Sigmoid colon (tissue), 7 donors: ENCODE measurements at places on chromosomes 1 and 21. TPM values are rescaled to one million over a fixed set of nuclear protein-coding genes. Genes with fewer than 3 reads are reported as not detected.
A peak's percentile ranks its signal among the peaks of the same experiment; 100 is the strongest.

DNA sequence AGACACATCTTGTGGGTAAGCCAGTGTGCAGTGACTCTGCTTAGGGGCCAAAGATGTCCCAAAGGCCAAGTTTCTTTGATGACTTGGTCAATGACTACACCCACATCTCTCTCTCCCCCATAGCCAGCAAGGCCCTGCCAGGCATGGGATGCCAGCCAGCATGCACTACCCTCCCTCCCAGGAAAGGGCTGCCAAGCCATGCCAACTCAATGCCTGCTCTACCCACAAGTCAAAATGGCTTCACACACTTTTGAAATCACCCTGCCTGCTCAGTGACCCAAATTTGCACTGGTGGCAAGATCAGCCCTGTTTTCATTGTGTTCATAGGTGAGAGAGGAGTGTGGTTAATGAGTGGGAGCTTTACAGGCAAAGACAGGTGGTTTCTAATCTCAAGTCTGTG is 112.5 kb downstream of the MATN1 start:
- H3K4me1 ChIP-seq, result no peaks in the 10 kb centered on the region
- H3K27me3 ChIP-seq, result no peaks in the 10 kb centered on the region
- H3K27ac ChIP-seq, result no peak overlapping the region
- no peaks in the 10 kb centered on the region for H3K36me3 ChIP-seq

Gene AKR7A3
- total RNA-seq, result 1.8 TPM

Gene SYCP1
- not detected for total RNA-seq

DNA sequence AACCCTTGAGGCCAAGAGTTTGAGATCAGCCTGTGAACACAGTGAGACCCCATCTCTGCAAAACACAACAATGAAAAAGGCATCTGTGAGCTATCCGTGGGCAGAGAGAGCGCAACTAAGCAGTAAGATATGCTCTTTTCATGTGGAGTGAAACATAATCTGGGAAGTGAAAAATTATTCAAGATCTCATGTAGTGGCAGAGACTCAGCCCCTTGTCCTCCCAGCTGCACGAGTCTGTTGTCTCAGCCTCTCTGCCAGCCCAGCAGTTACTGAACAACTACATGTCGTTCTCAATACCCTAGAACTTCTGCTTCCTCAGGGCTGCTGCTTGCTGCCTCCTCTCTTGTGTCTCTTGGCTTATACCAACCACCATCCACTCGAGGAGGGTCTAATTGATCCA is 61.3 kb upstream of the WDR26 start:
- H3K4me3 ChIP-seq, result no peak overlapping the region
- DNase-seq, result no peak
- no peak overlapping the region for H3K27ac ChIP-seq
- no peaks in the 10 kb centered on the region for H3K27me3 ChIP-seq

Gene UBE4B
- total RNA-seq, result 57.8 TPM

DNA sequence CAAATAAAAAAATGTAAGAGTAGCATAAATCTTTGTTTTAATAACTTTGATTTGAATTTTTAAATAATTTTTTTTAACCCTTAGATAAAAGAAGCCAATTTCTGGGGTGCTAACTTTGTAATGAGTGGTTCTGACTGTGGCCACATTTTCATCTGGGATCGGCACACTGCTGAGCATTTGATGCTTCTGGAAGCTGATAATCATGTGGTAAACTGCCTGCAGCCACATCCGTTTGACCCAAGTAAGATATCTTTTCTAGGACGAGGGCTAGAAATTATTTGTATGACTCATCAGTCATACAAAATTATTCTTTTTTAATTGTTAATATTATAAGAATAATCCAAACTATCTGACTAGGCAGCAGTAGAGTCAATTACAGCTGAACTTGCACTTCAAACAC is 71.2 kb downstream of the GPR161 start:
- peaks cover 5% of the 10 kb centered on the region for H3K36me3 ChIP-seq
- H3K27ac ChIP-seq, result no peak overlapping the region
- H3K4me1 ChIP-seq, result no peaks in the 10 kb centered on the region
- DNase-seq, result no peak

Gene OR10J1
- not detected for total RNA-seq

Gene TFB2M
- 12.3 TPM for total RNA-seq

DNA sequence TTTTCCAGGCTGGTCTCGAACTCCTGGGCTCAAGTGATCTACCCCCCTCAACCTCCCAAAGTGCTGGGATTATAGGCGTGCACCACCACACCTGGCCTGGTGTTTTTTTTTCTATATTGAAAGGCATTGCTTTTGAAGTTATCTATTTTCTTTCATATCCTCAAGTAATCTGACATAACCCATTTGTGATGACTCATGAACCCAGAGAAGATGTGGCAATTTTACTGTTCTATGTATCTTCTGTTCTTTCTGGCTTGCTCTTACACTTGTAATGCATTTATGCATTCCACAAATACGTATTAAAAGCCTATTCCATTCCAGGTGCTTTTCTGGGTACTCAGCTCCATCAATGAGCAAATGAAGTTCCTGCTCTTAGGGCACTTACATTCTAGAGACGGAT is 29.9 kb upstream of the ERRFI1 start:
- H3K27me3 ChIP-seq, result no peaks in the 10 kb centered on the region
- DNase-seq, result peak; percentile 38
- H3K27ac ChIP-seq, result peak overlapping the region; percentile 47
- H3K4me1 ChIP-seq, result peaks cover under 1% of the 10 kb centered on the region
- no peaks in the 10 kb centered on the region for H3K36me3 ChIP-seq
- H3K4me3 ChIP-seq, result no peak overlapping the region

DNA sequence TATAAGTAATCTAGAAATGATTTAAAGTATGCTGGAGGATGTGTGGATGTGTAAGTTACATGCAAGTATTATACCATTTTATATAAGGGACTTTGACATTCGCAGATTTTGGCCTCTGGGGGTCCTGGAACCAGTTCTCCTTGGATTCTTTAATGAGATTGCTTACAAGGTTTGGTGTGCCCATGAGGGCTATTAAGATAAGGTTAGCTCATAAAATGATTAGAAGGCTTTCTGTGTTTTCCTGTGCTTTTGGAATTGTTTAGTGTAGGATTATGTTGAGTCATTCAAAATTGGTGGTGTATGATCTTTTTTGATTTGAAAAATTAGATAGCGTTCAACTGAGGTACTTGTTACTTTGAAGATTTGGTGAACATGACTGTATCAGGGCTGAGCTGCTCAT is 5.6 kb downstream of the USP25 start:
- H3K4me1 ChIP-seq, result peaks cover 45% of the 10 kb centered on the region
- no peak overlapping the region for H3K27ac ChIP-seq
- no peak for DNase-seq
- H3K27me3 ChIP-seq, result no peaks in the 10 kb centered on the region

Gene FTCD
- total RNA-seq, result not detected

GRCh38 chr1:31095298-31095981 is 29.9 kb upstream of the PUM1 start:
- H3K27me3 ChIP-seq, result no peaks in the 10 kb centered on the region
- no peak overlapping the region for H3K27ac ChIP-seq
- H3K36me3 ChIP-seq, result no peaks in the 10 kb centered on the region
- H3K4me1 ChIP-seq, result no peaks in the 10 kb centered on the region
- no peak overlapping the region for H3K4me3 ChIP-seq

GRCh38 chr1:61047061-61047460 is 35.3 kb upstream of the NFIA start:
- peaks cover 26% of the 10 kb centered on the region for H3K4me1 ChIP-seq
- H3K27ac ChIP-seq, result no peak overlapping the region
- no peak for DNase-seq
- no peaks in the 10 kb centered on the region for H3K27me3 ChIP-seq

DNA sequence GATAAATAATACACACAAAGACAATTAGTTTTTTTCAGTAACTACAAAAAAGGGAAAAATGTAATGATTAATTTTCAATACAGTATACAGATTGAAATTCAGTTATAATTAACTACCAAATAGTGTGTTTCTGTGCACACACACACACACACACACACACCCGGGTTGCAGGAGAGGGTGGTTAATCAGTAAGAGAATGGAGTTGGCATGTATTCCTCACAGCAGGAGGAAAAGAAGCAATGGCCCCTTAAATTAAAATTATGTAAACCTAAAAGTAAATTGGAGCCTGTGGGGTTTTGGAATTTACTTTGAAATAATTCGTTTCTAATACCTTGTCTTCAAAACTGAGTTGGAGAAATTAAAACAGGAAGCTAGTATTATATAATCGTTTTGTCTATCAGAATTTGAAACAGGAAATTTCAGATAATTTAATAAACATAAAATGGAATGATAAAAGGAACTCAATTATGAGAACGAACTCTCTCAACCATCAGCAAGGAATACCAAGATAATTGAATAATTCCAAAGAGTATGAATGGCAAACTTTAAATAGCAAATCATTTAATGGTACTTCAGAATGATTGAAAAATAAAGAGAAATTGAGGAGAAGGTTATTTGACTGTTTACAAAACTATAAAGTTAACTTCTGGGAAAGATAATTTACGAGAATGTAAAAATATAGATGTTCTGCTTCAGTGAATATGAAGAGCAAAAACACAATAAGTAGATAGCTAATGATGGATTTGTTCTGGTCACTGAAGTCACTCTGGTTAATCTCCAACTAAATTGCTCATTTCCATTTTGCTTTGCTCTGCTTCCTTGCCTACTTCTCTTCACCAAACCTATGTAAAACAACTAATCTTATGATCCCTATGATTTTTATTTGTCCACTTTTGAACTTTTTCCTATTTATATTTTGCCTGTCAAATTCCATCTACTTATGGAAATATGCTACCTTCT is 547.9 kb upstream of the ZP4 start:
- no peak overlapping the region for H3K27ac ChIP-seq
- H3K27me3 ChIP-seq, result no peaks in the 10 kb centered on the region
- no peaks in the 10 kb centered on the region for H3K4me1 ChIP-seq

DNA sequence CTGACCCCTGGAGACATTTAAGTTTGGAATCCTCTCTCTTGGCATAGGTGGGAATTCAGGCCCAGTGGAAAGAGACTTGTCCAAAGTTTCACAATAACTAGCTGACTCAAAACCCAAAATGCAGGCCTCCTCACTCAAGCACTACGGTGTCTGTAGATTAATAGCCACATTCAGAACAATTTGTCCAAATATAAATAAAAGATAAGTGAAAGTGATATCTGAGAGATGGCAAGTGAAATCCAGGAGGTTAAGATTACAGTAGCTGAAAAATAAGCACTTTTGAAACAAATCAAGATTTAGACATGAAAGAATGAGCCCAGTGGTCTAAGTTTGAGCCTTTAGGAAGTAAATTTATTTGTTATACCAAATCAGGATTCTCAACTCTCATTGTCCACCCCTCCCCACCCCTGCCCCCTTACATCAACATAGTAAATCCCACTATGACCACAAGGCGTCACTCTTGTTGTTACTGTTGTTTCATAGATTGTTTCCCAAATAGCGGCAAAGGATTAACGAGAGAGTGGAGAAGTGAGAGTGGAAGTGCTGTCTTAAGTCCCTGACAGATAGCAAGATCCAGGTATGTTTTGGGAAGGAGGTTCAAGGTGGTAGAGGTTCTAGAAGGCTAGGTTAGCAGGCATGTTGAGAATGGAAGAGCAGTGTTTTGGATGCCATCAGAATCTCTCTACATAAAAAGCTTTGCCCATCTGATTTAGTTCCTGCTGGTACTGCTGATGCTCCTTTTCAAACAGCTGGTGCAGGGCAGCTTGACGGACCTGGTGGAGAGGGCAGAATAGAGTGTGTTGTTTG is 7.1 kb upstream of the TPM3 start:
- no peaks in the 10 kb centered on the region for H3K27me3 ChIP-seq
- no peak overlapping the region for H3K27ac ChIP-seq
- no peaks in the 10 kb centered on the region for H3K36me3 ChIP-seq
- no peak overlapping the region for H3K4me3 ChIP-seq
- no peak for DNase-seq

Gene BATF3
- total RNA-seq, result 2.5 TPM

DNA sequence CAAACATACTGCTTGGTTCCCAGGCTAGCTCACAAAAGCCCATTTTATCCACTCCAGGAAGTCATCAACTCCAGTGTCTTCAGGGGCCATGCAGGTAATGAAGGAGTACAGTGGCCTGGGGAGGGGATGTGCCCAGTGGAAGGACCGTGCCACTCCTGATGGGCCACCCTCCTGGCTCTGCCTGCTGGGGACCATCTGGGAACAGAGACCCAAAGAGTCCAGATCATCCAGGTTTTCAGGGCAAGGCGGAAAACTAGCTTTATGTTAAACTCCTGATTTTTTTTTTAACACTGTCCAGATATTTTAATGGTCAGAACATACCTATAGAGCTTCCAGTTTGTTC is 75.6 kb downstream of the CD46 start:
- no peaks in the 10 kb centered on the region for H3K27me3 ChIP-seq
- H3K27ac ChIP-seq, result peak overlapping the region; percentile 99
- DNase-seq, result peak; percentile 37
- peaks cover 83% of the 10 kb centered on the region for H3K4me1 ChIP-seq
- H3K4me3 ChIP-seq, result no peak overlapping the region
- no peaks in the 10 kb centered on the region for H3K36me3 ChIP-seq

Gene SELENBP1
- 142 TPM for total RNA-seq

Gene RGS8
- total RNA-seq, result not detected

GRCh38 chr1:151251656-151252470 is 2.7 kb upstream of the PSMD4 start:
- no peaks in the 10 kb centered on the region for H3K27me3 ChIP-seq
- peaks cover 20% of the 10 kb centered on the region for H3K4me1 ChIP-seq
- DNase-seq, result peak; percentile 77
- H3K36me3 ChIP-seq, result peaks cover 5% of the 10 kb centered on the region
- no peak overlapping the region for H3K27ac ChIP-seq
- H3K4me3 ChIP-seq, result no peak overlapping the region

Gene COX20
- total RNA-seq, result 76.7 TPM

- H3K27me3 ChIP-seq, result no peaks in the 10 kb centered on the region
- H3K36me3 ChIP-seq, result no peaks in the 10 kb centered on the region
- no peak overlapping the region for H3K4me3 ChIP-seq
- no peaks in the 10 kb centered on the region for H3K4me1 ChIP-seq
- H3K27ac ChIP-seq, result no peak overlapping the region
Observed at GRCh38 chr1:199029401-199029800, 390.6 kb downstream of the PTPRC start.

GRCh38 chr1:6209661-6210580 is 4.0 kb downstream of the RNF207 start:
- no peak overlapping the region for H3K27ac ChIP-seq
- no peak for DNase-seq
- H3K27me3 ChIP-seq, result no peaks in the 10 kb centered on the region
- no peaks in the 10 kb centered on the region for H3K4me1 ChIP-seq

- no peak for DNase-seq
- no peak overlapping the region for H3K27ac ChIP-seq
- H3K4me3 ChIP-seq, result no peak overlapping the region
- no peaks in the 10 kb centered on the region for H3K36me3 ChIP-seq
- H3K4me1 ChIP-seq, result peaks cover 23% of the 10 kb centered on the region
Observed at GRCh38 chr1:235919127-235919832, 52.6 kb upstream of the LYST start.

GRCh38 chr1:44008259-44008658 is 16.9 kb downstream of the CCDC24 start:
- no peak overlapping the region for H3K27ac ChIP-seq
- H3K4me3 ChIP-seq, result no peak overlapping the region
- H3K4me1 ChIP-seq, result peaks cover 6% of the 10 kb centered on the region
- DNase-seq, result no peak
- no peaks in the 10 kb centered on the region for H3K27me3 ChIP-seq

Gene NBPF10
- 0.55 TPM for total RNA-seq

Gene LRP8
- 1.7 TPM for total RNA-seq

Gene TMCO4
- total RNA-seq, result 22.1 TPM

Gene PDE9A
- total RNA-seq, result 87.4 TPM

Gene ZNF644
- total RNA-seq, result 62.5 TPM

Gene TNFRSF25
- 4.1 TPM for total RNA-seq

GRCh38 chr1:22861764-22862440 is 110.8 kb downstream of the LACTBL1 start:
- no peaks in the 10 kb centered on the region for H3K36me3 ChIP-seq
- H3K4me1 ChIP-seq, result no peaks in the 10 kb centered on the region
- H3K27ac ChIP-seq, result no peak overlapping the region
- H3K4me3 ChIP-seq, result no peak overlapping the region
- DNase-seq, result no peak
- H3K27me3 ChIP-seq, result no peaks in the 10 kb centered on the region
